ENCODE measurements at places on chromosomes 5 and 9. TPM values are rescaled to one million over a fixed set of nuclear protein-coding genes. Genes with fewer than 3 reads are reported as not detected.

GLE1 gene
- 16.9 TPM for polyA plus RNA-seq

HAVCR2 gene
- polyA plus RNA-seq, result 4.2 TPM

SOWAHA gene
- 0.13 TPM for polyA plus RNA-seq

TSSK1B gene
- polyA plus RNA-seq, result not detected

LYSMD3 gene
- polyA plus RNA-seq, result 14.7 TPM

PDGFRB gene
- 111 TPM for polyA plus RNA-seq

PCDHA4 gene
- polyA plus RNA-seq, result 0.07 TPM

PCDHA6 gene
- polyA plus RNA-seq, result 0.05 TPM

LHX2 gene
- 0.41 TPM for polyA plus RNA-seq

DNA sequence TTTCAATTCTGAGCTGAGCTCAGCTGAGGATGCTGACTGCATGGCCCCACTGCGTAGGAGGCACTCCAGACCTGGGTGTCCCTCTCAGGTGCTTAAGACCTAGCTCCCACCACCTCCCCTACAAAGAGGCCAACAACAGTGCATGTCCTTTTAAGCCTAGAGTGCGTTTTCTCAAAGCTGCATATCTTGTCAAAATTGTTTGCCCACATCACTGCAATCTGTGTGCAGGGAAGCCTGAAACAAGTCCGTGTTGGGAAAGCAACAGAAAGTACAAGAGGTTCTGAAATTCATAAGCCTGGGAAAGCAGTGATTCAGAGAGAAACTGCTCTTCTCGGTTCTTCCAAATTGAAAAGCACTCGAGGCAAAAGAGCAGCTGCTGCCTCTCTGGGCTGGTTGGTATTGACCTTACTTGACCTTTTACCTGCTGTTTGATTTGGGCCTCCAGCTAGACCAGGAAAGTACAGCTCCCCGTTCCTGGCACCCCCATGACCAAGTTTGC is 238.4 kb downstream of the NR2F1-AS1 start:
- no peak for DNase-seq

DNA sequence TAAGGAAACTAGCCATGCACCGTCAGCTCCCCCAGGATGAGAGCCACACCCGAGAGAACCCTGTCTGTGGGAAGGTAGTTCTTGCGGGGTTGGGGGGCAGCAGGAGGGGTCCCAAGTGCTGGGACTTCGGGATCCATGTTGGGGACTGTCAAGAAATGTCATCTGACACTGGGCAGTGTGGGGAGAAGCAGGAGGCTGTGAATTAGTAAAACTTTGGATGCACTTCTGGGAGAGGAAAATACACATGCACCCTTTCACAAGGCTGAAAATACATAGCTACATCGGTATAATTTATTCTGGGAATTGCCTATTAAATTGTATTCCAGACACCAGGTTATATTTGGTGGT is 109.6 kb upstream of the RPS23 start:
- DNase-seq, result no peak

GRCh38 chr9:36914212-36914577 is 119.9 kb downstream of the PAX5 start:
- no peak for DNase-seq

GRCh38 chr5:135741040-135741439 is 93.4 kb upstream of the SLC25A48 start:
- no peak for DNase-seq

DNA sequence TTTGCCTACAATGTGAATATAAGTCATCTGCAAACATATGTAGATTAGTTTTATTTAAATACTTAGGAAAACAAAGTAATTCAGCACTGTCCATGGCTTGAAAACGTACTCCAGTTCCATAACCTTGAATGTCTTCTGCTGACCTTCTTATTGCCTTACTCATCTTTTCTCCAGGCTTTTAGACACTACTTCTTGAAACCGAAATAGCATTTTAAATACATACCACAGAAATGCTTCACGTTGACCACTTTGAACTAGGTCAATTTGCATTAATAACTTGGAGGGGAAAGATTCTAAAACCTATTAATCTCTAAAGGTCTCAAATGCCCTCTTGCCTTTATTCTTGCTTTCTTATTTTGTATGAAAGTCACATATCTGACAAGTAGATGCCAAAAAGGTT is 995.4 kb upstream of the ACO1 start:
- DNase-seq, result no peak

GRCh38 chr9:77597057-77597456 is 51.1 kb downstream of the GNA14 start:
- no peak for DNase-seq

DNA sequence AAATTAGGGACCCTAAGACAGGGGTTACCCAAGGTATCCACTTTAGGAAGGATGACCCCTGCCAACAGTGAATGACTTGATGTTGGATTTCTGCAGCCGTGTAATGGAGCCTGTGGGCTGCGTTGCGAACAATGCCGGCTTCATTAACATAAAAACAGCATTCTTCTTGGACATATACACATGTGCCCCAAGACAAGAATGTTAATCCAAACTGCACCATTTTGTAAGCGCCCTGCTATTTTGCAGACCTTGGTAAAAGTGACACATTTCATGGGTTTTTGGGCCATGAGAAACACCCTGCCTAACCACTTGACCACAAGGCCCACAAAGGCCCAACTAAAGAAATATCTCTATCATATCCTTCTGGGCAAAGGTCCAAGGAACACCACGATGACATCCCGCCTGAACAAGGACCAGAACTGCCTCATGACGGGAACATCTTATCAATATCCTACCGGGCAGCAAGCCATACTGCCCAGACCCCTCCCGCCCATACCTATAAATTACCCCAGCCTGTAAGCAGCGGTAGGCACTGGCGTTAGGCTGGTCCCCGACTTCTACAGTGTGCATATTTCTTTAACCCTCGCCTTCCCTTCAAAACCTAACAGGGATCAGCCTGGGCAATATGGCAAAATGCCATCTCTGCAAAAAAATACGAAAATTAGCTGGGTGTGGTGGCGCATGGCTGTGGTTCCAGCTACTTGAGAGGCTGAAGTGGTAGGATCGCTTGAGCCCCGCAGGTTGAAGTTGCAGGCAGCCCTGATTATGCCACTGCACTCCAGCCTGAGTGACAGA is 9.7 kb upstream of the PDCD1LG2 start:
- DNase-seq, result no peak

- DNase-seq, result no peak
Measured at GRCh38 chr5:136675769-136676168, 310.4 kb upstream of the TRPC7 start.

GRCh38 chr5:1054018-1054798 is 45.6 kb downstream of the NKD2 start:
- DNase-seq, result no peak

DNA sequence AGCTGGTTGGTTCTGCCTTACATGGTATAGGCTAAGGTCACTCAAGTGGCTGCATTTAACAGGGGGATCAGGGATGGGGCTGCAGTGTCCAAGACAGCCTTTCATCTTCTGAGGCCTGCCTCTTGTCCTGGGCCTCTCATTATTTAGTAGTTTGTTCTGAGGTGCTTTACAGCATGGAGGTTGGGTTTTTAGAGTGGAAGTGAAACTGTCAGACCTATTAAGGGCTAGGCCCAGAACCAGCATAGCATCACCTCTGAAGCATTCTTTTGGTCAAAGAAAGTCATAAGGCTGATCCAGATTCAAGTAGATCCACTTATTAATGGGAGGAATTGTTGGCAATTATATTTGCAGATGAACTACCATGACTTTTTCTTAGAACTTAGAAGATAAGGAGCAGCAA is 146.0 kb upstream of the NMUR2 start:
- no peak for DNase-seq

DNA sequence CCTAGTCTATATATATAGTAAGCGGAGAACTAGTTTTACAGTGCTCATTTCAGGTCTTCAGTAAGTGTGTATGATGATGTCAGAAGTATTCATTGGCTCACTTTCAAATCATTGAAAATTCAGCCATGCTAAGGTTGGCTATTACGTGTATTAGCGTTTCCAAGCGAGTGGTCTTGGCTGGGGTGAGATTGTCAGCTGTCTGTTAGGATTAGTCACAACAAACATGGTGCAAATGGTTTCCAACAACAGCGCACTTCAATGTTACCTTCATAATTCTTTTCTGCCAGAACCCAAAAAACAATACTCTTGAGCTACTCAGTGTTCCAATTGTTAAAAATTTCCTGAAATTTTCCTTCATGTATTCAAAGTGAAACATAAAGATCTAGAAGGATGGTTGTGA is 283.0 kb downstream of the AOPEP start:
- DNase-seq, result no peak

GRCh38 chr9:109683521-109683920 is 96.5 kb upstream of the PALM2AKAP2 start:
- no peak for DNase-seq

GRCh38 chr5:14006823-14007520 is 62.5 kb upstream of the DNAH5 start:
- DNase-seq, result peak; percentile 93

Data from muscle of leg (tissue), 16 donors.